Chondrocyte (in vitro differentiated cells): ENCODE measurements at places on chromosomes 7 and 10. TPM values are rescaled to one million over a fixed set of nuclear protein-coding genes. Genes with fewer than 3 reads are reported as not detected.

DNA sequence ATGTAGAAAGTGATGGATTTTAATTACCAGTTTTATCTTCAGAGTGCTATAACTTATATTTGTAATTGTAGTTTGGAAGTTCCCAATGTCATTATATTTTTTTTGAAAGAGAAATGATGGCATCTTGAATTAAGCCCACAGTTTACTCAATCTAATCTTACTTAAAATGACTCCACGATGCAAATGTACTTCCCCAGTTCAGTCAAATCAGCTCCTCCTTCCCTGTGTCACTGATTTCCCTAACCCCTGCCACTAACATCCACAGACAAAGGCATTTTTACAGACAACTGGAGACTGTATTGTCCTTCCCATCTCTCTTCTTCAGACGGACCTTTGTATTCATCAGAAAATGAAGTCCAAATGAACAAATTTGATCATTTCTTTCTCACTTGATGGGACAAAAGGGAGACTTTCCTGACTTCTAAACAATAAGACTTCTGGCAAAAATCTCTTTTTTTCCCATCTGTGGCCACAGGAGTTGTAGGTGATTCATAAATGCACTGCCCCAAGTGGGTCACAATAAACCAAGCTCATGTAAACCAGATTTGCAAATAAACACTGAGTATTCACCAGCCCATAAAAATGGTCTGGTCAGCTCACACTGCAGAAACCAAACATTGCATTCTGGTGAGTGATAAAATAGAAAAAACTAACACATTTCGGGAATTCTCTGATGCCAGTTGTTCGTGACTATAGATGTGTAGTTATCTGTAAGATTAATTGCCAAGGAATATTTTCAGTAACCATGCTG, 162.9 kb downstream of the FANK1 start:
- peaks cover 57% of the 10 kb centered on the region for H3K4me1 ChIP-seq
- no peaks in the 10 kb centered on the region for H3K27me3 ChIP-seq
- H3K4me3 ChIP-seq: no peak overlapping the region
- peaks cover 7% of the 10 kb centered on the region for H3K36me3 ChIP-seq

DNA sequence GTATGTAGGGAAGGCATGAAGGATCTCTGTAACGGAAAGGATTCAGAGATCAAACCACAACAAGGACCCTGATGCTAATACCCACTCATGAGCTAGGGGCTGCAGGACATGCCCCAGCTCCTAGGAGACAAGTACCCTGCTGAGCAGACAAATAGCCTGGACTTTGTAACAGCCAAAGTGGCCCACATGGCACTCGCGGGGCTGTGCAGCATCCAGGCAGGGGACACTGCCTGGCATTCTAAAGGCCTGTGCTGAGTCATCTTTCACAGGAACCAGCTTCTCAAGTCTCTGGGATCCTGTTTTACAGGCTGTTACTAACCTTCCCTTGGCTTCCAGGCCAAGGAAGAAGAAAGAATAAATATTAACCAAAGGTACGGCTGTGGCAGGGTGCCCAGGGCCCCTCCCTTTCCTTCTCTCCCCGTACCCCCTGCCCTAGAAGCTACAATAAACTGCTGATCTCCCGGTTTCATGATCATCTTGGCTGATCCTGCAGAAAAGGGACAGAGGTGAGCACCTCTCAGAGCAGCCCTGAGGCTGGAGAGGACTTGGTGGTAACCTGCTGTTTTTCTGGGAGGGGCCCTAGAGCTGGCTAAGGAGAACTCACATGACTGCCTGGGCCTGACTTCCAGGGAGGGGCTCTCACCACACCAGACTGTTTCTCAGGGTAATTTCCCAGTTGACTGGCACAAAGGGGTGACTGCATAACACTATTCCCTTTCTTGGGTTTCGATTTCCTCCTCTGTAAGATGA, 4.2 kb upstream of the RPEL1 start:
- H3K36me3 ChIP-seq: no peaks in the 10 kb centered on the region
- H3K4me3 ChIP-seq: no peak overlapping the region
- H3K27me3 ChIP-seq: no peaks in the 10 kb centered on the region
- peak overlapping the region; percentile 98 for H3K27ac ChIP-seq
- no peak for DNase-seq

Gene CLCN1
- not detected in 3 replicates for total RNA-seq

Gene OR2A42
- total RNA-seq: 0.12 to 0.31 TPM in 2 of 3 replicates, not detected in the other

Gene MYH16
- total RNA-seq: not detected in 3 replicates
